Activated CD4-positive, alpha-beta memory T cell treated with anti-CD3 and anti-CD28 coated beads, Interleukin-2, amount 10 ng/mL, durations not matched to agents 7 days and 5 days (primary cell): ENCODE measurements at places on chromosomes 16 and 17. TPM values are rescaled to one million over a fixed set of nuclear protein-coding genes. Genes with fewer than 3 reads are reported as not detected.
A peak's percentile ranks its signal among the peaks of the same experiment; 100 is the strongest.

DNA sequence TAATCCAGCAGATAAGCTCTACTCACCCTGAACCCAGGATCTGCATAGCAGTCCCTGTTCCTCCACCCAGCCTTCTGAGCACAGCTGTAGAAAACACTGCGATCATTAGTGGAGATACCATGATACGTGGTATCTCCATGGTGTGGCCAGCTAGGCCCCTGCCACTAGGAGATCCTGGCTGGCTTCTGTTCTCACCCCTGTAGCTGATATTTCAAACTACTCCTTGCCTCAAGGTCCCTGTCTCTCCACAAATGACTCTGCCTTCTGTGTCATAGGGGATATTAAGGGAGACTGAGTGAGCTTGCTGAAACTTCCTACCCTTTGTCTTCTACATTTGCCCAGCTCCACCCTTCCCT is 44.3 kb downstream of the ERN1 start:
- H3K4me3 ChIP-seq = no peak overlapping the region
- H3K36me3 ChIP-seq = peaks cover 42% of the 10 kb centered on the region

Gene MILR1
- total RNA-seq = 0.35 TPM

Gene KRTAP9-4
- total RNA-seq = not detected

DNA sequence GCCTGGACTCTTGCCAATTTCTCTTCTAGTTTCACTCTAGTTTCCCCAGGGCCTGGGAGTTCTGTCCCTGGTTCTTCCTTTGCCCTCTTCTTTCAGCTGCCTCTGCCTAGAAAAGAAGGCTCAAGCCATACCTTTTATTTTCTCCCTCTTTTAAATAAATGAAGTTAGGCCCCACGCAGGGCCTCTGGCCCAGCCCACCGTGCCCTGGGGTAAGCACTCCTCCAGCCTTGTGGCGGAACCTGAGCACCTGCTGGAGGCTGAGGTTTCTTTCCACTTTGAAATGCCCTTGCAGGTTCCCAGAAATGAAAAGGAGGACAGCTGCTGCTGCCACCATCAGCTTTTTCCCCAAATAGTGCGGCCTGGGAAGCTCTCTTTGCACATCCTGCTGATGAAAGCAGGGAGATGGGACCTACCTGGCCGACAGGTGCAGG is 139.4 kb downstream of the CCDC182 start:
- H3K4me3 ChIP-seq = peak overlapping the region; percentile 33
- H3K27me3 ChIP-seq = no peaks in the 10 kb centered on the region
- peaks cover 75% of the 10 kb centered on the region for H3K4me1 ChIP-seq
- DNase-seq = no peak
- H3K27ac ChIP-seq = peak overlapping the region; percentile 96

- H3K4me3 ChIP-seq = no peak overlapping the region
- H3K4me1 ChIP-seq = peaks cover 17% of the 10 kb centered on the region
- no peaks in the 10 kb centered on the region for H3K36me3 ChIP-seq
- DNase-seq = no peak
These were observed 48.3 kb downstream of the CUEDC1 start for GRCh38 chr17:57906910-57907309.

- DNase-seq = no peak
- no peaks in the 10 kb centered on the region for H3K36me3 ChIP-seq
- H3K4me1 ChIP-seq = no peaks in the 10 kb centered on the region
- H3K4me3 ChIP-seq = no peak overlapping the region
- H3K27ac ChIP-seq = no peak overlapping the region
- H3K27me3 ChIP-seq = peaks cover 2% of the 10 kb centered on the region
These were observed 17.5 kb upstream of the MLKL start for GRCh38 chr16:74718140-74718539.

Gene SARM1
- 17.2 TPM for total RNA-seq

DNA sequence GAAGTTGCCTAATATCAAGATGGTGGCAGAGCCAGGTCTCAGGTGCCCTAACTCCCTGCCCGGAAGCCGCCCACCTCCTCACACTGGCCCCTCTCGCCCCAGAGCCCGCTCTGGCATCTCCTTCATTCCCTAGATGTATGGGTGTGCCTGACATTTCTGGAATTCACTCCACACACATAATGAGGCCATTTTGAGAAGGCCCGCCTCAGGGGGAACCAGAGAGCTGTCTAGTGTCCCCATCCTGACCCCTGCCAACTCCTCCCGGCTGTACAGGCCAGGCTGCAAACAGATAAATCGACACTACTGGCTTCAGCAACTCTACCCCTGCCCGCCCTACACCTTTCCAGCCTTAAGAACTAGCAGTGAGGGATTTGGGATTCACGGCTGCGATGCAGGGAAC is 7.7 kb downstream of the WNT3 start:
- H3K4me3 ChIP-seq = no peak overlapping the region
- peaks cover 19% of the 10 kb centered on the region for H3K27me3 ChIP-seq
- no peak for DNase-seq
- no peaks in the 10 kb centered on the region for H3K4me1 ChIP-seq

DNA sequence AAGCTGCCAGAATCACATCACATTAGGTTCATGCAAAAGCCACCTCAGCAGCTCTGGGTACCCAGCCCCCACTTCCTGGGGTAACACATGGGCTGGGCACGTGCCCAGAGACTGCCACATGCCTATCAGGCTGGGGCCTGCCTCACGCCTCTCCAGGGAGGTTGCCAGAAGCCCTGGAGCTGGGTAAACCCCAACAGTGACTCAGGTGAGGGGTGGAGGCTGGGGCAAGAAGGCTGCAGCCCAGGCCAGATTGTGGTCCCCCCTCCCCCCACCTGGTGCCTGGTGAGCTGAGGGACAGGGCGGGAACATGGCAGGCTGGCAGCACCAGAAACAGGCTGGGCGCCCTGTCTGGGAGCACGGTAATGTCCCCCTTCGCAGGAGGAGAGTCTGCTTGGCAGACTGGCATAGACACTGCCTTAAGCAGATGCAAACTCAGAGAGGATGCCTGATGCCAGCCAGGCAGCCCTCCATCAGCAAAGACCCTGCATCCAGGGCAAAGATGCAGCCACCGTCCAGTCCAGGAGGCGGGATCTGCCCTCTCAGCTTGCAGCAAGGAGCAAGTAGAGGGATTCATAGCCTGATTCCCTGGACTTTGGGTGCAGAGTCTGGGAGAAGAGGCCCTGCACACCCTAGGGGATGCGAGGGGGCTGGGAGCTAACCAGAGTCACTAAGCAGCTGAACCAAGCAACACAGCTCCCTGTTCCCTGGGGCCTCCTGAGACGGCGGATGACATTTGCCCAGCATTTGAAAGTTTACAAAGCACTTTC is 28.8 kb downstream of the NGFR start:
- no peak overlapping the region for H3K27ac ChIP-seq
- no peaks in the 10 kb centered on the region for H3K36me3 ChIP-seq
- peak; percentile 55 for DNase-seq
- no peak overlapping the region for H3K4me3 ChIP-seq
- H3K4me1 ChIP-seq = peaks cover 6% of the 10 kb centered on the region
- peaks cover 13% of the 10 kb centered on the region for H3K27me3 ChIP-seq

DNA sequence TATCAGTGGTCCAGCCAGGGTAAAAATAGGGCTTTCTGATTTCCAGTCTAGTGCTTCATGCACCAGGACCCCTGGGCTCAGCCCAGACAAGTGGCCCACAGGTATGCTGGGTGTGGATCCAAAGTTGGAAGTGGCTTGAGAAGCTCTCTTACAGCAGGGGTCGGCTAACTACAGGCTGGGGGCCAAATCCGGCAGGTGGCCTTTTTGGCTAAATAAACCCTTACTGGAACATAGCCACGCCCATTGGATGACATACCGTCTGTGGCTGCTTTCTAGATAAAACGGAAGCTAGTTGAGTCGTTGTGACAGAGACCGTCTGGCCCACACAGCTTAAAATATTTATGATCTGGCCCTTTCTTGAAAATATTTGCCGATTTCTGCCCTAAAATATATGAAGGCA is 119.0 kb upstream of the CDC42EP4 start:
- H3K27ac ChIP-seq = no peak overlapping the region
- H3K27me3 ChIP-seq = peaks cover 5% of the 10 kb centered on the region
- H3K4me1 ChIP-seq = peaks cover 14% of the 10 kb centered on the region
- no peaks in the 10 kb centered on the region for H3K36me3 ChIP-seq

DNA sequence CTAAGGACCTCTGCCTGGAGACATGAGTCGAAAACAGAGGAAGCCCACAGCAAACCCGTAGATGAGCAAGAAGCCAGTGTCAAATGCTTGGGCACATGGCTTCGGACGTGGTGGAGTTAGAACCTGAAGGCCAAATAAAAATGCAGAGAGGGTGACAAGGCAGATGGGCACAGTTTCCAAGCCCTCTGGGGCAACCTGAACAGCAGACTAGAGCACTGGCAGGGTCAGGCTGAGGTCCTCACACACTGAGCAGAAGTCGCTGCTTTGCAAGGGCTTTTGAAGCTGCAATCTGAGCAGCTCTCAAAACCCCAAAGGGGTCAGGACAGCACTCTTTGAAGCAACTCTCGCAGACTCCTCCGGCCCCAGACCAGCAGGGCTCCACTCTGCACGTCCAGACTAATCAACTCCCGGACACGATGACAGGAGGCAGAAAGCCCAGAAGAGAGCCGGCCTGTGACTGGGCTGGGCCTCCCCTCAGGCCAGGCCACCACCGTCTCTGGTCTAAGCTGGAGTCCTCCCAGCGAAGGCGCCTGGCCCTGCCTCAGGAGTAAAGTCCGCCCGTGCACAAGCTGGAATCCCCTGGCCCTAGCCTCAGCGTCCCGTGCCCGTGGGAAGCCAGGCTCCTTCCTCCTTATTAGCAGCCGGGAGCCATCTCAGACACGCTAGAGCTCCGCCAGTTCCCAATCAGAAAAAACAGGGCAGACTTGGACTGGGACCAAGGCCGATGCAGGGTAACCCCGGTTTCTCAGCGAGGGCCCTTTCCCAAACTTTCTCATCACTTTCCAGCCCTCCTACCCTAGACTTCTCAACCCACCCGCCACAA is 924 bp downstream of the SMARCD2 start:
- peak overlapping the region; percentile 87 for H3K27ac ChIP-seq
- peaks cover 44% of the 10 kb centered on the region for H3K4me1 ChIP-seq
- H3K27me3 ChIP-seq = no peaks in the 10 kb centered on the region
- H3K4me3 ChIP-seq = peak overlapping the region; percentile 97

DNA sequence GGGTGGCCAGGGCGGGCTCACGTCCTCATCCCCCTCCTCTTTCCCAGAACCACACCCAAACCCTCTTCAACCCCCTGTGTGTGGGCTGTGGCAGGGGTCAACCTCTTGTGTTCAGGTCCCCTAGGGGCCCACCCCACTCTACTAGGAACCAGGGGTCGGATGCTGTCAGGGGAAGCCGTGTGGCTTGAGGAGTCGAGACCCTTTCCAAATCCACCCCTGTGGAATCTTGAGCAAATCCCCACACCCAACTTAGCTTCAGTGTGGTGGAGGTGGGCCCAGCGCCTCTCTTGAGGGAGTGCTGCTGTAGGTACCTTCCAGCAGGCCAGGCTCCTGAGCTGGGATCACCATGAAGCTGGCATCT is 121.5 kb downstream of the MRM1 start:
- no peaks in the 10 kb centered on the region for H3K36me3 ChIP-seq
- H3K4me1 ChIP-seq = peaks cover 54% of the 10 kb centered on the region
- H3K4me3 ChIP-seq = peak overlapping the region; percentile 75
- peaks cover 3% of the 10 kb centered on the region for H3K27me3 ChIP-seq

GRCh38 chr16:69371564-69371963 is 14.2 kb downstream of the TERF2 start:
- no peak overlapping the region for H3K4me3 ChIP-seq
- no peak for DNase-seq
- no peaks in the 10 kb centered on the region for H3K27me3 ChIP-seq
- H3K4me1 ChIP-seq = peaks cover 9% of the 10 kb centered on the region

Gene FNDC8
- not detected for total RNA-seq

DNA sequence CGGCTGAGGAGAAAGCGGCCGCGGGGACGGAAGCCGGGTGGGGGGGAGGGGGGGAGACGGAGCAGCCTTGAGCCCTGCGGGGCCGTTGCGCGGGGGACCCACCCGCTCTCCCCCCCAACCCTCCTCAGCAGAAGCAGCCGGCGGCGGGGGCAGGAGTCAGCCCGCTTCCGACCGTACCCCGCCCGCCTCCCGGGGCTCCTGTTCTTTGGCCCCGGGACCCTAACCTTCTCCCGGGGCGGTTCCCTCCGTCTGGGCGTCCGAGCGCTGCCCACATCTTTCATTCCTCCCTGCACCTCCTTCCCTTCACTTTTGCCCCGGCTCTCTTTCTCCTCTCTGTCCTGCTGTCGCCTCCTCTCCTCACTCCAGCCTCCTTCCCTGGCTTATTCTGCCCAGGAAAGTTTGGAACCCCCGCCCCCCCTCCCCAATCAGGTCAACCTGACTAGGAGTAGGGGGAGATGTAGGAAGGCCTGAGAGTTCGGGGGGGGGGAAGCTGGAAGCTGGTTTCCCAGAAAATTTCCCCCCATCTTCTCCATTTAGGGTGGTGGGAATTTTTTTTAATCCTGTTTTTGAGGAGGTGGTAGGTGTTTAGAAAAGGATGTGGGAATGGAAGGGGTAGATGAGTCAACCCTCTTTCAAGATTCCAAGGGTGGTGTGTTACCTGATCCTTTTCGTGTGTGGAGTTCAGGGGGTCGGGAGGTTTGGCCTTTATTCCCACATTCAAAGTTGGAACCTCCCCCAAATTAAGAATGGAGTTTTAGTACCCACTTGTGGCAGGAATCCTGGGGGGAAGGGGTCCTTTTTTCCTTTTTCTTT is 427 bp upstream of the NLK start:
- H3K27ac ChIP-seq = peak overlapping the region; percentile 78
- peak overlapping the region; percentile 80 for H3K4me3 ChIP-seq
- H3K27me3 ChIP-seq = peaks cover 7% of the 10 kb centered on the region
- H3K4me1 ChIP-seq = peaks cover 60% of the 10 kb centered on the region
- no peak for DNase-seq

DNA sequence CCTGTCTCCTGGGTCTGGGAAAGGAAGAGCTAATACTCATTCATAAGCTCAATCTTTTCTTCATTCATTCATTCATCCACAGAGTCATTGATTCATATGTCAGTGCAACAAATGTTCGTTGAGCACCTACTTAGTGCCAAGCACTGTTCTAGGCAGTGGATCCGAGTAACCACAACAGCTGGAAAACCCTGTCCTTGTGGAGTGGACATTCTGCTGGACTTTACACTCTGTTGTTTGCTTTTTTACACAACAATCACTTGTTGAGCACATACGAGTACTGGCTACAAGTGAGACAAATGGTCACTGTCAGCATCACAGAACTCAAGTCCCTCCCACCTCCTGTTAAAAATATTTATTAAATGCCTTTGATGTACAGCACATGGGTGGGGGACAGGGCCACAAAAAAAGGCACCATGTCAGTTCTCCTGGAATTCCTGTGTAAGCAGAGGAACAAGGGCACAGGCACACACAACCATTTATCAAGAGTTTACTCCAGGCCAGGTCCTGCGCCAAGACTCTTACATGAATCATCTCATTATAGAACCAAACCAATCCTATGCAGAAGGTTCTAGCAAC is 46.9 kb downstream of the TEKT5 start:
- H3K4me1 ChIP-seq = no peaks in the 10 kb centered on the region
- H3K36me3 ChIP-seq = no peaks in the 10 kb centered on the region
- H3K27ac ChIP-seq = no peak overlapping the region
- DNase-seq = no peak

Gene ABCC12
- total RNA-seq = not detected

Gene RUNDC3A
- not detected for total RNA-seq

Gene FAM83G
- total RNA-seq = 6.4 TPM

GRCh38 chr16:53844804-53845203 is 140.8 kb downstream of the FTO start:
- H3K4me1 ChIP-seq = peaks cover 5% of the 10 kb centered on the region
- DNase-seq = no peak
- H3K27me3 ChIP-seq = no peaks in the 10 kb centered on the region
- H3K36me3 ChIP-seq = peaks cover 8% of the 10 kb centered on the region
- no peak overlapping the region for H3K27ac ChIP-seq

Gene CTRL
- 5.0 TPM for total RNA-seq

Gene PRDM7
- total RNA-seq = not detected

Gene MYH2
- total RNA-seq = not detected

- peaks cover 81% of the 10 kb centered on the region for H3K4me1 ChIP-seq
- H3K36me3 ChIP-seq = no peaks in the 10 kb centered on the region
- H3K27ac ChIP-seq = peak overlapping the region; percentile 70
These were observed 53.7 kb upstream of the LGALS9 start for GRCh38 chr17:27577121-27577761.

Gene MYH13
- not detected for total RNA-seq
